ENCODE measurements at places on chromosomes 2 and 18.

DNA sequence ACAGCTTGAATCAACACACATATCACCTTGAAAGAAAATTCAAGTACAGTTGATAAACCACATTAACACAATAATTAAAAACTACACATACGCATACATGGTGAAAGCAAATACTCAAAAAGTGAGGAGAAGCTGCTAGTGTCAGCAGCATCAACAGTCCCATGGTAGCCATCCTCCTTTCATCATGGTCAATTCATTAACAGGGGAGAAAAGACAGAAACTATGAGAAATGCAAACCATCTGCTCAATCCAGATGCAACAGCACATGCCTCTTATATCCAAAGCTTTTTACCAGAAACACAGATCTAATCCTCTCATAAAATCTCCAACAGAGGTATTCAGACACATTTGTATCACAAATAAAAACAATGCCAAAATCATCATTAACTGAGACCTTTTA is 81.9 kb upstream of the CHRNA1 start:
- no peak for DNase-seq

GRCh38 chr2:53633441-53633840 is 134.2 kb upstream of the CHAC2 start:
- DNase-seq: no peak

GRCh38 chr2:237696461-237696860 is 69.1 kb downstream of the LRRFIP1 start:
- no peak for DNase-seq

DNA sequence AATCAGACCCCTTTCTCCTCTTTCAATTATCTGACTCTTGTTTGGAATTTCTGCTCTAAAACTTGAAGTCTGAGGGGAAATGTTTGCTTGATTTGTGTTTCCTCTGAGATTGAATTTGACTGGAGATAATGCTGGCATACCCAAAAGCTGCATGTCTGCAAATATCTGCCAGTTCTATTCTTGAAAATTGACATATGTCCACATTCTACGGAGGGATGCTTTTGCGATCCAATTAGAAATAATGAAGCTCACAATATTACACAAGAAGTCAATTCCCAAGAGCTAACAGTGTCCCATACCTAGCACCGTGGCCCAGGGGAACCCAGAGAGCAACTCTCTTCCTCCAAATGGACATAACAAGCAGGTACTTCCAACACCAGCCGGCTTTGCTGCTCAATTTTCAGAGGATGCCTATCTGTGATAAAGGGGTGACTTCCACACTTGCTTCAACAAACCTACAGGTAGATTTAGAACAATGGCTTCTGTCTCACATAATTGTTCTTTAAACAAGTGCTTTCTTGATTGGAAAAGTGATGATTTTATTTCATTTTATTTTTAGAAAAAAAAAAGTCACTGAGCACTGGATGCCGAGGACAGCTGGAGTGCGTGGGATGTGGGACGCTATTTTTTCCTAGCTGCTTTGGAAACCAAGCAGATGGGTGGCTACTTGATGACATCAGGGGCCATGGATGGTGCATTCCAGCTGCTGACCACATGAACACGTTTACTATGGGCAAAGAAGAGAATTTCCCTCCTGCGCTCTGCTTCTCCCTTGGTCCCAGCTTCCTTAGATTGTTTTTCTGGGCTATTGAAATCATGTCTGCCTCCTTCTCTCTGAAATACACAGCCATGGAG is 488.9 kb downstream of the RNF144A start:
- no peak for DNase-seq

DNA sequence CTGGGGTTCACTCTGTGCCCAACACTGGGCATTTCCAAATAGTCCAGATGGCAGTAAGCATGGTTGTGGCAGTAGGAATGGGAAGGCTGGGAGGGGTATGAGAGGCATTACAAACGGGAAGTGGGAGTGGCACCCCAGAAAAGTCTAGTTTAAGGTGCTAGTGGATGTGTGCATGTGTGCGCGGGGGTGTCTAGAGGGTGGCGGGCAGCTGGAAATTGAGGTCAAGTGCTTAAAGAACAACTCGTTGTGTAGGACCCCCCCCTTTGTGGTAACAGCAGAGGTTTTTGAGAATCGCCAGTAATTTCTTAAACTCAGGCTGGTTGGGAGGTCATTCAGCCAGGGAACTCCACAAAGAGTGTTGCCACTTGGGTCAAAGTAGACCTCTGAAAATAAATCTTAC is 69.9 kb downstream of the RHBDD1 start:
- DNase-seq: no peak

GRCh38 chr2:65846989-65847678 is 414.7 kb upstream of the SPRED2 start:
- no peak for DNase-seq

DNA sequence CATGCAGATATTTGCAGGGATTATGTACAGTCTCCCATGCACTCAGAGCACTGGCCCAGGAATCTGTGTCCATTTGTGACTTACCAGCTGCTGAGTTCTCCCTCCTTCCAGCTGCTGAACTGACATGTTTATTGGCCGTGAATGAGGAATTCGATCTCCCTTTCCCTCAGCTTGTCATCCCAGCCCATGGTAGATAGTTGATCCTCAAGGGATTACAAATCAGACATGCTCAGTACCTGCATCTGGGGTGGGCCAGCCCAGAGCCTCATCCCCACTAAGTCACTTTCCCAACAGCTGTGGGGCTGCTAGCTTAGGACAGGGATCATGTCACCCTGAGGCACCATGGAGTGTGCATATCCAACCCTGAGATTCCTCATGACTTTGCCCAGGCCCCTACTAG is 1284.9 kb upstream of the LRRTM1 start:
- DNase-seq: no peak

DNA sequence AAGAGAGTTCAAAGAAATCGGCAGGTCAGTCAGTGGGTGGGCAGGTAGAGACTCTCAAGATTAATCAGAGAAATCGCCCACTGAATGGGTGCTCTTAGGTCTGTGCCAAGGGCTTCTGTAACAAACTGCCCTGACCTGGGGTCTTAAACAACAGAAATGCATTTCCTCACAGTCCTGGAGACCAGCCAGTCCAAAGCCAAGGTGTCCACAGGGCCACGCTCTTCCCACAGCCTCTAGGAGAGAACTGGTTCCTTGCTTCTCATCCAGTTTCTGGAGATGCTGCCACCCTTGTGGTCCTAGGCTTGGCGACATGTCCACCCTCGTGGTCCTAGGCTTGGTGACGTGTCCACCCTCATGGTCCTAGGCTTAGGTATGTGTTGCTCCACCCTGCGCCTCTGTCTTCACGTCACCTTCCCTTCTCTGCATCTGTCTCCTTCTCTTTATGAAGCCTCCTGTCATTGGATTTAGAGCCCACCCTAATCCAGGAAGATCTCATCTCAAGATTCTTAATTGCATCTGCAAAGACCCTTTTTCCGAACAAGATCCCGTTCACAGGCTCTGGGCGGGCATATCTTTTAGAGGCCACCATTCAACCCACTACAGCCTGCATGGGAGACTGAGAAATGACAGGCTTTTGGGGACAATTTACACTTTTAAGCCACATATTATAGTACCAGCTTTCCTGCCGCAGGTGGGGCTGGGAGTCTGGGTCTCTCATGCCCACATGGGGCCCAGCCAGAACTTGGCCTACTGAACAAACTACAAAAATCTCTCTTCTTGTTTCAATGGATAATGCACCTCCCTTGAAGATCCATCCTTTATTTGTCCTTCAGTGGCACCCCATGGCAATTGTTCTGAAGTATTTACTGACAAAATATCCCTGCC is 161.3 kb downstream of the ASB1 start:
- DNase-seq: no peak

- no peak for DNase-seq
These were observed 52.8 kb downstream of the ADNP2 start for GRCh38 chr18:80161781-80162417.

DNA sequence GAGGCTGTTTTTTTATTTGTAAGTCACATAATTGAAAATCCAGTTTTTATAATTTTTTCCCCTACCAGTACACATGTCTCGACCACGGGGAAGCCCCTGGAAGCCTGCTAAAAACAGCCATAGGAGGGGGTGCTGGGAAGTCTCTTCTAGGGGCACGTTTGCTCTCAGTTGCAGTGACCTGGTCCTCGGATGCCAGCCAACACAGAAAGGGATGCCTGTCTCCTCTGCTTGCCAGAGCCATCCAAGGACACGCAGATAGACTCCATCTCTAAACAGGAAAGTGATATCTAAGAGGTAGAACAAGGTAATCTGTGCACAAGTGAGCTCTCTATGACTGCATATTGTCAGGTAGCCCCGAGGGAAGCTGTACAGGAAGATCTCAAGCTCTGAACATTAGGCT is 255.8 kb downstream of the SETBP1 start:
- no peak for DNase-seq

DNA sequence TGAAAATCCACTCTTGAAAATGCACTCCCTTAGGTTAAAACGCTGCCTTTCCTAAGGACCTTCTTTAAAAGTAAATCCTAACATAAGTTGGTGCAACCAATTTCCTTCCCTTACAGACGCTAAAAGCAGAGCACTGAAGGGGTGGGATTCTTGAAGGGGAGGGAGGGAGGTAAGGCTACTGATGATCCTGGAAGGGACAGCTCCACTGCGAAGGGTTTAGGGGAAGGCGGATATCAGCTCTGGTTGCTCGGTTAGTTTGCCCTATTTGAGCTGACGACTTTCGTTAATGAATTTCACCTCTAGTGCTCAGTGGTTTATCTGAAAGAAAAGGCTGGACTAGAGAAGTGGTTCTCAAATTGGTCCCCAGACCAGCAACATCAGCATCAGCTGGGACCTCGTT is 49.7 kb upstream of the SIGLEC15 start:
- no peak for DNase-seq

- no peak for DNase-seq
These were observed 39.6 kb downstream of the PSMG2 start for GRCh38 chr18:12742453-12742852.

DNA sequence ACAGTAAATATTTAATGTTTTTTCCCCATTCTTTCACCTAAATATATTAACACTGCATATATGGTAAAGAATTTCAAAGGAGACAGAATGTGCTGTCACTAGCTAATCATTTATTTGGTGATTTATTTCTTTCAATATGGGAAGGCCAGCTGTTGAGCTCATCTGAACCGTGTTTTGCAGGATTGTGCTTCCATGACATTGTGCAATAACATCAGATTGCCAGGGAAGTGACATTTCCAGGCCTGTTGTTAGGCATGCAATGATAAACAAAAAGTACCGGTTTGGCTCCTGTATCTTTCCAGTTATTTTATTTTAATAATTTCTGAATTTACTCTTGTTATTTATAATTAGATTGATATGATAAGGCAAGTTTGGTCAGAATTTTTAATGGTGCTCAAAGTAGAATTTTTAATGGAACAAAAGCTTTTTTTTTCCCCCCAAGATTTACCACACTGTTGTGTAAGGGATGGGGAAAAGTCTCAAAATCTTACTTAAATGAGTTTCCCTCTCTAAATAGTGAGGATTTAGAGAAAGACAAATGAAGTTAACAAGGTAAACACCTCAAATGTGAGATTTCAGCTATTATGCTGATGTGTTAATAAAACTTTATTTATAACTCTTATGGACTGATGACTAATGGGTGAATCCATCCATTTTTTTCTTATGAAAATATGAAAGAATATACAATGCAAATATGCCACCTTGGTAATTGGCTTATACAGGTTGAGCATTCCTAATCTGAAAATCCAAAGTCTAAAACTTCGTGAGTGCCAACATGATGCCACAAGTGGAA is 52.7 kb downstream of the MALT1 start:
- no peak for DNase-seq

- no peak for DNase-seq
These were observed at the start of gene SULT1C3 for GRCh38 chr2:108239786-108240185. Gene SULT1C3 (plus strand): TSS chr2:108239968. CDS start chr2:108247195, 7,227 bp downstream.

DNA sequence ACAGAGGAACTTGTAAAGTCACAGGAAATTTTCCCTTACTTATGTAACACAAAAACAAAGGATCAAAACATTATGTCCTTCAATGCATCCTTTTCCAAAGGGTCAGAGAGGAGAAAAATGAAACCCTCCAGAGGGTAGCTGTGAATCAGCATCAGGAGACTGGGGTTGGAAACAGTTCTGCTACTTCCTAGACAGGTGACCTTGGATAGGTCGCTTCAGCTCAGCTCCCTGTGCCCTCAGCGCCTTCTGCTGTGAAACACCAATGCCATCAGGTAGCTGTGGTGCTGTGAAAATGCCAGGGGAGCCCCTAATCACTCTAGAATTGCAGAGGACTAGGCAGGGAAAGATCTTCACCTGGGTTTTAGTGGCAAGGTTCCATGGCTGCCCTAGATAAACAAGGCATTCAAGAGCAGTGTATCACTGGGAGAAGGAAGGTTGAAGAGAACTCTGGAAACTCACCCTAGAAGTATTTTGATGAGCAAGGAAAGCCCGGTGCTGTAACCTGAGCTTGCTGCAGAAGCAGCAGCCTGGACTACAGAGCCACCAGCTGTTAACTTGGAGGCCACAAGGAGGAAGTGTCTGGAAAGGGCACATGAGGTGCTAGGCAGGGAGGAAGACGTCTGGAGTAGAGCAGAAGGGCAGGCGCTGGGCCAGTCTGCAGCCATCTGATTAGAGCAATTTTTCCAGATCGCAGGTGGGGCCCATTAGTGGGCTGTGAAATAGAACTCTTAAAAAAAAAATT is 100.7 kb upstream of the MCFD2 start:
- no peak for DNase-seq

- no peak for DNase-seq
These were observed 222.9 kb upstream of the AGAP1 start for GRCh38 chr2:235270956-235271355.

DNA sequence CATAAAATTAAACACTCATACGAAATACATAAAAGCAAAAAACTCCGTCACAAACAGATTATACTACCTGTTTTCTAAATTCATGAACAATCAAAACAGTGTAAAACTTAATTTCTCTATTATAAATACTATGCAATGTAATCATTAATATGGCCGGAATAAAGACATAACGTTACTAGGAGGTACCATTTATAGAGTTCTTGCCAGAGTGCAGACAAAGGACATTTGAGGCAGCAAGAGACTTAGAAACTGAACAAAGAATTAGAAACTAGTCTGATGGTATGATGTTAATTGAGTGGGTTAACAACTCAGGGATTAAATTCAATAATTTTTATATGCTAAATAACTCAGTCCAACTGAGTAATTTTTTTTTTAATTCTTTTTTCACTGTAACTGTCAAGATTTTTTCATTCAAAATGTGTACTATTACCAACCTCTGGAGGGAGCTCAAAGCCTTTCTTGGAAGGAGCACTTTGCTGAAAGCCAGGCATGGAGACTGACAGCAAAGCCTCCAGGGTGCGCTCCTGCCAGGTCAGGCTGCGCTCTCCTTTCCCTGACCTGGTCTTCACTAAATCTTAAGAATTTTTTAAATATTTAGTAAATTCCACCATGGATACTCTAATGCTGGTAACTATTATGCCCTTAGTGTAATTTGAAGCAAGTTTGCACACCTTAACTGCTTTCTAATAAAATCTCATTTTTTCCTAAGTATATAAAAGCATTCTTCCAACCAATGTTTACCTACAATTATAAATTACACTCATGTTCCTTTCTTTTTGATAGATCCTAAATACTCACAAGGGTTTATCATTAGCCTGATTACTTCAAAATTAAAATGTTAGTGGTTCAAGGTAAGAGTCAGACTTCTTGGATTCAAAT is 34.1 kb downstream of the WDR35 start:
- DNase-seq: peak; percentile 52

- DNase-seq: no peak
These were observed 14.5 kb downstream of the CERS6 start for GRCh38 chr2:168470320-168471162.

Measured in CD8-positive, alpha-beta memory T cell (primary cell).